ENCODE measurements at places on chromosomes 4 and X. TPM values are rescaled to one million over a fixed set of nuclear protein-coding genes. Genes with fewer than 3 reads are reported as not detected.

The NLGN3 gene
- 0.49 TPM for total RNA-seq

The GAGE12D gene
- total RNA-seq = not detected

The UGT2B10 gene
- not detected for total RNA-seq

The DOK7 gene
- 1.9 TPM for total RNA-seq

DNA sequence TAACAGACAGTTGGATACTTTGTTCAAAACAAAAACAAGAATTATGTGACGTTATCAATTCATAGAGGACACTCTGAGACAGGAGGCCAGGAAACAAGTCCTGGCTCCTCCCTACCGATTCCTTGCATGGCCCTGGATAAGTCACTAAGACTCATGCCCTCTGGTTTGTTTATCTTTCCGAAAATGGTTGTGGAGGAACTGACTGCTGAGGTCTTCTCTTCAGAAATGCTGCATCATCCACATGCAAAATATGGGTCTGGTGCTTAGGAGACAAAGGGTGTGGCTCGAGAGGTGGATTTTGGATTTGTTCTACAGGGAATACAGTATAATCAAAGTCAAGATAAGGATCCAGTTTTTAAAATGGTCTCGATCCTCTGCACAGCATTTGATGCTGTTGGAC is 130.9 kb downstream of the RELL1 start:
- no peak for DNase-seq

GRCh38 chr4:77880784-77881183 is 18.2 kb downstream of the MRPL1 start:
- no peak for DNase-seq

- no peak for DNase-seq
Observed at GRCh38 chrX:15977644-15978043, 123.0 kb upstream of the AP1S2 start.

- no peak for DNase-seq
Observed at GRCh38 chrX:79082899-79083298, 61.6 kb upstream of the GPR174 start.

DNA sequence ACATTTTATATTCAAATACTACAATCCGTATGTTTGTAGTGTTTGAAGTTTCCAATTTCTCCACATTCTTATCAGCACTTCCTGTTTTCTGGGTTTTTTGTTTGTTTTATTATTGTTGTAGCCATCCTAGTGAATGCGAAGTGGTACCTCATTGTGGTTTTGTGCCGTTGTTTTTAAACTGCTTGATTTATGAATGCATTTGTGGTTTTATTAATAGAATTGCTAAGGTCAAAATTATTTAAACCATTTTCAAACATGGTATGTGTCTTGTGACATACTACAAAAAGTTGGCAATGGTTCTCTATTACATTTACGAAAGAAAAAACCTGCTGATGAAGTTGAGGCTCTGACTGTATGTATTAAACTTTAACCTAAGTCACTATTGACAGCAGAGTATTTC is 780.0 kb upstream of the MAGEB2 start:
- DNase-seq = no peak

DNA sequence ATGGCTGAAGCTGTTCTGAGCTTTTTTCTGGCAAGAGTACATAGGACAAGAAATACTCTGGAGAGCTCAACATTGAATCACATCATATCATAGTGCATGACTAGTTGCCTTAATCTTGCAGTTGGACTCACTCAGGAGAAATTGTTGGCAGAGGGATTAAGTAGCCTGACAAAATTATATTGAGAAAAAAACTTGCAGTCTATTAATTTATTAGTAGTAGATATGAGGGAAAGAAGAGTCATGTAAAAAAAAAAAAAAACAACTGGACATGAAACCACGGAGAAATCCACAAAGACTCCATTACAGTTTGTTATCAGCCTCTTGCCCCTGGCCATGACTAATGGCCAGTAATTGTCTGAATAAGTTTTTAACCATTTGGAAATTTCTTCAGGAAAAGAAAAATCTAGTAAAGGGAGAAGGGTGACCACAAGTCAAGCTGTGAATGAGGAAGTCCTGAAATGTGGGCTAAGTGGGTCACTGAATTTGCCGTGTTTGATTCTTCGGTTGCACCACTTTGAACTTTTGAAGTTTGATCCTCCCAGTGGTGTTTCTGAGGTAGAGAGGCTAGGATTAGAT is 45.6 kb downstream of the FHL1 start:
- no peak for DNase-seq

DNA sequence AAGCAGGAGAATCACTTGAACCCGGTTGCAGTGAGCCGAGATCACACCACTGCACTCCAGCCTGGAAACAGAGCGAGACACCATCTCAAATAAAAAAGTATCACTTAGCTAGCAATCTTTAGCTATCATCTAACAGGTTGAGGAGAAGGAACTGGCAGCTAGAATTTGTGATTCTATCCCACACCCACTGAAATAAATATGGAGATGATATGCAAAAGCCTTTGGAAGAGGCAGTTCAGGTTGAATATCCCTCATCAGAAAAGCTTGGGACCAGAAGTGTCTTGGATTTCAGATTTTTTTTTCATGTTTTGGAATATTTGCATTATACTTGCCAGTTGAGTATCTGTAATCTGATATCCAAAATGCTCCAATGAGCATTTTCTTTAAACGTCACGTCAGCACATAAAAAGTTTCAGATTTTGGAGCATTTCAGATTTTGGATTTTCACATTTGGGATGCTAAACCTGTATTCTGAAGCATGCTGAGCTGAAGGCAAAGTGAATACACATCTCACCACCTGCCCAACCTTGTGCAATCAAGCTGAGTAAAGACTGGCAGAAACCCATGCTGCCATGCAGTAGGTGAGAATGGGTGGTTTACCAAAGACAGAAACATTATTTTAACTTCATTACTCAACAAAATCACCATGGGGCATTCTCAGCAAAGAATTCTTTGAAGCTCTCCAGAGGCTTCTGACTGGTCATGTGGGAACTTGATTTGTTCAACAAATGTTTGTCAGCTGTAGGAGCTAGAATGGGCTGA is 159.3 kb downstream of the SH3KBP1 start:
- no peak for DNase-seq

DNA sequence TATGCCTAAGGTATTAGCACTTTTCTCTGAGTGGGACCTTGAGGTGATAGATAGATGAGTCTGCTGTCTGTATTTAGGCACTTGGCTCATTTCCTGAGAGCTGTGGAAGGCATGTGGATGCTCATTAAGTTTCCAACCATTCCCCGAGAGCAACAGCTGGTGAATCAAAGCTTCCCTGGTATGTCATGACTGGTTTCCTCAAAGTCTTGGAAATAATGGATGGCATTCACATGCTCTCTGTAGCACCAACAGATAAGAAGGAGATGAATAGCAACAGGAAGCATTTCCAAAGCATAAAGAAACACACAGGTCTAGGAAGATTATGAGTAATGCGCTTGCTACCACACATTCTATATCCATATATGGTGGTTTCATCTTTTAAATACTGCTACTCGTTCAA is 118.3 kb upstream of the ETNPPL start:
- no peak for DNase-seq
